ENCODE measurements at places on chromosomes 11 and 22.
A peak's percentile ranks its signal among the peaks of the same experiment; 100 is the strongest.

GRCh38 chr11:96204721-96205459, 138.1 kb downstream of the MAML2 start:
- DNase-seq, result peak; percentile 54

DNA sequence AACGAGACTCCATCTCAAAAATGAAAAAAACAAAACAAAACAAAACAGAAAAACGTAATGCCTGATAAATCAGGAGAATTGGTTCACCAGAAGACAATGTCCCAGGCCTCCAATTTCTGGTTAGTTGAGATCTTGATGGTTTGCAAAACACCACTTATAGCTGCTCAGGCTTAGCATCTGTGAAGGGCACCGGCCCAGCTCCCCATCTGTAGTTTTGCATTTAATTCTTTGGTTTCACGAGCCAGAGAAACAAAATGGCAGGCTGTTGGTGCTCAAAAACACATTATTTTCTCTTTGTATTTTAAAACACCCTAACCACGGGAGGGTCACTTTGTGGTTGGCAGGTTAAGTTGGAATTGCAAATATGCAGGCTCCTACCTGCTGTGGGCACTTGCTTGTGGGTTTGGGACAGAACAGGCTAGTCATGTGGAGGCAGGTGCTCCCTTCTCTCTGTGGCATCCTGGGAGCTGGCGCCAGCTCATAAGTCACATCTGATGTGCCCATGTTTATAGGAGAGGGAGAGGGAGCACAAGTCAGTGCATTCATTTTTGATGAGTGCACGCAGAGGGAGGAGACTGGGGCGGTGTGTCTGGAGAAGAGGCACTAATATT, 145.9 kb downstream of the CEP164 start:
- DNase-seq, result no peak

DNA sequence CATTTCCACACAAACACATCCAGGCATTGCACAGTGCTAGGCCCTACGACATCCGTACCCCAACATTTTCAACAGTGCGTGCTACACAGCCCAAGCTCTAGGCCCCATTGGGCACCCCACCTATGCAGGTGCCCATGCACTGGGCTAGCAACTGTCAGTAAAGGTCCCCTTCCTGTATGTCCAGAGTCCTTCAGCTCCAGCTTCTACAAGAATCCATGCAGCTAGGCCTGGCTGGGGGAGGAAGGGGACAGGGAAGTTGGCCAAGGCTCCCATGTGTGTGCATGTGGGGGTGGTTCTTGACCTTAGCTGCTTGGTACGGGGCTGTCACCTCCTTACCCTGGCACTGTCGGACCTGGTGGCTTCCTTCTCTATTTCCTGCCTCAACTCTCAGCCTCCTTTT, 1.3 kb downstream of the B3GAT1 start:
- no peak for DNase-seq

DNA sequence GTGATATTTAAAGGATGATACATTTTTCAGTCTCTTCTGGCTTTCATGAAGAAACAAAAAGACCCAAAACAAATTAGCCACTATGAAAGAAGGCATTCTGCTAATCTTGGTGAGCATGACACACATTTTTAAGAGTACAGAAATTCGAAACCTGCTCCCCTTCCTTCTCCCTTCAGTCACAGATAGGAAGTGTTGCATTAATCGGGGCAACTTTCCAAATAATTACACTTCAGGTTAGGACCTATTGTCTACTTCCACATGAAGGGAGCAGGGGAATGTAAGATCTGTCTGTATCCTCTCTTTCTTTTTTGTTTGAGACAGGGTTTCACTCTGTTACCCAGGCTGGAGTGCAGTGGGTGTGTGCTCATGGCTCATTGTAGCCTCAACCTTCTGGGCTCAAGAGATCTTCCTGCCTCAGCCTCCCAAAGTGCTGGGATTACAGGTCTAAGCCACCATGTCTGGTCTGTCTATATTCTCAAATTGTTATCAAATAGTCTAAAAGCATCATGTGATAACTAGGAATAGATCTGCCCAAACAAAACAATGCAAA, 45.8 kb downstream of the NCAM1 start:
- DNase-seq, result no peak

DNA sequence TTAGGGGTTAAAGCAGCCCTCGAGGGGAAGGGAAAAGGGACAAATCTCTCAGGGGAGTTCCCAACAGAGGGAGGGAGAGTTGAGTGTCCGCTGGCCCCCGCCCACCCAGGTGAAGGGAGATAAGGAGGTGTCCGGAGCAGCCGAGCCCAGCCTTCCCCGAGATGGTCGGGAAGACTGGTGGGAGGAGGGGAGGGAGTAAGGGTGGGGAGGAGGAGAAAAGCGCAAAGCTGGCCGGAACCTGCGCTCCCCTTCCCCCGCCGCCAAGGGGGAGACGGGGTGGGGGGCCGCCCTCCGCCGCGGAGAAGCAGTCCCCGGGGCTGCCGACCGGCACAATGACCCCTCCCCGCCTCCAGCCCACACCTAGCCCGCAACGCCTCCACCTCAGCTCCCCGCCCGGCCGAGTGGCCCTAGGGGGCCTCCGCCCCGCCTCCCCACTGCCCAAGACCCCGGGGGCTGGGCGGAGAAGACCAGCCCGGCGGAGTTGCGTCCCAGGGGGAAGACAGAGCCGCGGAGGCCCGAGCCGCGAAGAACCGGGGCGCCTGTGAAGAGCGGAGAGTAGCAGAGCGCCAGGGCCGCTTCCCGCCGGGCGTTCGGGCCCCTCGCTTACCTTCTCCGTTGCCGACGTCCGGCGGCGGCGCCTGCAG, 479 bp downstream of the RSF1 start:
- peak; percentile 20 for DNase-seq

GRCh38 chr11:10493041-10493663, 38.1 kb downstream of the AMPD3 start:
- no peak for DNase-seq

DNA sequence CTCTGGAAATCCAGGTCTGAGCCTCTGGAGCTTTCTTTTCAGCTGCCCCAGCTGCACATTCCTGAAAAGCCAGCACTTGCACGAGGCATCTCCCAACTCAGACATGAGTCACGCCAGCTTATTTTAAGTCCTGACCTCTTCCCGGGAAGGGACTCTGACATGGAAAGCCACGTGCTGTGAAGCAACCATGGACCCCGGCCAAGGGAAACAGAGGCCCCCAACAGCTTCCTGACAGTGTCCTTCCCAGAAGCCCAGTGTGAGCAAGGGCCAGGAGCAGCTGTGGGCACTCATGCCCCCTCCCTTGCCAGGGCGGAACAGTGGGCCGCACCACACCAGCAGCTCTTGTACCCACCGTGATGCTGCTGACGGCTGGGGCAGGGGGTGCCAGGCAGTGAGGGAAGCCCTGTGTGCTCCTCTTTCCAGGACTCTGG, 118.8 kb upstream of the CADM1 start:
- no peak for DNase-seq

GRCh38 chr11:72771507-72771906, 19.3 kb upstream of the ARAP1 start:
- no peak for DNase-seq

- DNase-seq, result no peak
Measured at GRCh38 chr22:26406118-26406517, 22.9 kb upstream of the ASPHD2 start.

DNA sequence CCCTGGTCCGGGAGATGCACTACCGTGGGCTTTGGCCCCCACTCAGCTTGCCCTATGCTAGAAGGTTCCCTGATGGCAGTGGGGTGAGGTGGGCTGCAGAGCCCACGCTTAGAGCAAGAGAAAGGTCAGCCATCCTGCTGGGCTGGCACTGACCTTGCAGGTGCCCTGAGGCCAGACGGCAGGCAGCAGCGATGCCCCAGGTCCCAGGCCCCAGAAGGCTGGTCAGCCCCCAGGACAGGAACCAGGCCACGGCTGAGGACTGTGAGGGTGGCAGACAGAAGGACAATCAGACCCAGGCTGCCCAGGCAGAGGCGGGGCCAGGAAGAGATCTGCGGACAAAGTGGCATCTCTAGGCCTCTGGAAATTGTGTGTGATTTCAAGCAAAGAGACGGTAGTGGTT, 231.7 kb downstream of the CTTN start:
- no peak for DNase-seq

- DNase-seq, result no peak
Measured at GRCh38 chr11:4684631-4685285, 12.9 kb downstream of the OR51E2 start.

DNA sequence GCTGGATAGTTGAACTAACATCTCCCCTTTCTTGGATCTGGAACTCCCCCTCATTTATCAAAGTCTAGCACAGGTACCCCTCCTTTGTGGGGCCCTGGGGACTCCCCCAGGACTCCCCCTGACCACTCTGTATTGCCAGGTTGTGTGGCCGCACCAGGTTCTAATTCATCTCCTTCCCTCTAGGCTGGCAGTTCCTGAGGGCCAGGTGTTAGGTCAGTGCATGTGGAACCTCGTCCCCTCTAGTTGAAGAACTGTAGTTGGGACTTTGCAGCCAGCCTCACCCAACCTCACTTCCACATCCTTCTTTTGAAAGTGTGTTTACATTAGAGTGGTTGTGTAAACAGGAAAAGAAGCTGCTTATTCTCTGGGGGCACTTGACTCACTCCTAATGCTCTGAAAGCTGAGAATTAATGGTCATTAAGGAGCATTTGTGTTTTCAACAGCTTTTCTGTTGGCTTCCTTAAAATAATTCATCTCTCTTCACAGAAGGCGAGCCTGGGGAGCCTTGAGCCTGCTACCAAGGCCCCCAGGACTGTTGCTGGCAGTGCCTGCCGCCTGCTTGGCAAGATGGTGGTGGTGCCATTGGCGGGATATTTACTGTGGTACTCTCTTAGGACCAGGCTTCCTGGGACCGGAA, 11.8 kb downstream of the UPB1 start:
- peak; percentile 63 for DNase-seq

DNA sequence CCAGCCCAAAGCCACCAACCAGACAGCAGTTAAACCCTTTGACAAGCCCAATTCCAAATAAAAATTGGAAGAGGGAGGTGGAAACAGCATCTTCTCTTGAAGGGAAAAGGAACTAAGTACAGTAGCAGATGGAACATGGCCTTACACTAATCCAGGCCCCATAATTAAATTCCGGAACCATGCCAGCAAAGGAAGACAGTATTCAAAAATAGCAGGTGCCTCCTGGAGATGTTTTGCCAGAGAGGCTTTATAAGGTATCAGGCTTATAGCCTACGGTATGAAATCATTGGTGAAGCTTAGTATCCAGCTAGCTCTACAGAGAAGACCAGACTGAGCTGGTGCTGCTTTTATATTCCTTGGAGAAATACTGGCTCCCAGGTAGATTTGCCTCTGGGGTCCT, 344.1 kb upstream of the API5 start:
- DNase-seq, result no peak

DNA sequence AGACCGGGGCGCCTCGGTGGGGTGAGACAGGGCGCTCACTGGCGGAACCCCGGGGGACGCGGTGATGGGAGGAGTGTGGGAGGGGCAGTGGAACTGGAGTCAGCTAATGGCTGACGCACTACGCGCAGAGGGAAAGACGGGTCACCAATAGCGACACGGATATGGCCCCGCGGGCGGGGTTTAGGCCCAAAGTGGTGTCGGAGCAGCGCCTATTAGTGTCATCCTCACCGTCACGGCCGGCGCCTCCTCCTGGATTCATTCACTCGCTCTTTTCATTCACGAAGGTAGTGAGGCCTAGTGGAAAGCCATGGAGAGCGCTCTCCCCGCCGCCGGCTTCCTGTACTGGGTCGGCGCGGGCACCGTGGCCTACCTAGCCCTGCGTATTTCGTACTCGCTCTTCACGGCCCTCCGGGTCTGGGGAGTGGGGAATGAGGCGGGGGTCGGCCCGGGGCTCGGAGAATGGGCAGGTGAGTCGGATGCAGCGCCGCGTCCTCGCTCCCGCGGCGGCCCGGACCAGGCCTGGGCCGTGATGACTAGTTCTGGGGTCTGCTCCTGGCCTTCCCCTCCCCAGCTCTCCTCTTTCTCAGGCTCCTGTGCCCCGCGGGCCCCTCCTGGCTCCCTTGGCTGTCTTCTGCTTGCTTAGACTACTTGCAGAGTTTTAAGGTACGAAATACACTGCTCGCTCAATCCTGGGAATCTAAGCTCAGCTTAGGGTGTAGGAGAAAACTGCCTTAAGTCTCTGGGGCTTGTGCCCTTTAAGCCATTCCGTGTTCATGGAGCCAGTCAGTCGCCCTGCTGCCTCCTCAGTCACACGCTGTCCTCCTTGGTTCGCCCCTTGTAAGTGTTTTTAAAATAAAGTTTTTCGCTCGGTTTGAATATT, at the start of gene HSD17B12:
TSS of gene HSD17B12 (plus strand) at position 218 of the 880 bp plus-strand sequence. CDS start at position 308, 90 bp downstream.
- peak; percentile 99 for DNase-seq

GRCh38 chr22:23278883-23279675, 98.8 kb downstream of the BCR start:
- DNase-seq, result no peak

DNA sequence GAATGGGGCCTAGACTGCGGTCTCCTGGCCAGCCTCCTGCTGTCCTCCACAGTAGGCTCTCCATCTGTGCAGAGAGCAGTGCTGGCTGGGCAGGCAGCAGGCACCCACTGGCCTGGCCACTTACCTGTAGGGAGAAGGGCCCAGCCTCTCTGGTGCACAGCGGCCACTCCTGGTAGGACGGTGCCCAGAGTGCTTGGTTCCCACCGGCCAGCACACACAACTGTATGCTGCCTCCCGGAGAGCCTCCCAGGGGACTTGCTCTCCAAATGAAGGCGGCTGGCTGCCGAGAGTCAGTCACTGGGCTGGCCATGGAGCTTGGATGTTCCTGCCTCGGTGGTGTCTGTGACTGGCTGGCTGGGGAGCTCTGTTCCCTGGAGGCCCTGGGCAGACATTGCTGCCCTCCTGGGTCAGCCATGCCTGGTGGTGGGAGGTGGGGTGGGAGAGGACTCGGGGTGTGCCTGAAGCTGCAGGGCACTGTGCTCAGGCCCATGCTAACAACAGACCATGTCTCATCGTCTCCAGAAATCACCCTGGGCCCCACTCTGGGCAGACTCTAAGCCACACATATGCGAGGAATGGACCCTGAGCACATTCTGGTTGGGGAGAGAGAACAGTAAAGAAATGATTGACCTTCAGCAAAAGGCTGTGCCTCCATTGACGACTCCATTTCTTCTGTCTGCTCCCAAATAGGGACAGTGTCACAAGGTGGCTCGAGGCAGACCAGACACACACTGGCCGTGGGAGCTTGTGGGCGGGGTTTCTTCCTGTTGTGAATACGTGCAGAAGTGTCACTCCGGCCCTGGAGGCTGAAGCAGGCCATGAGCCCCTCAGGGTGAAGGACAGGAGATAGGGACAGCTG, 350.8 kb downstream of the TBC1D22A start:
- no peak for DNase-seq
